Activated gamma-delta T cell treated with Interleukin-2 at 50 U/mL for 16 hours (primary cell): ENCODE measurements at places on chromosomes 1 and 21.
A peak's percentile ranks its signal among the peaks of the same experiment; 100 is the strongest.

DNA sequence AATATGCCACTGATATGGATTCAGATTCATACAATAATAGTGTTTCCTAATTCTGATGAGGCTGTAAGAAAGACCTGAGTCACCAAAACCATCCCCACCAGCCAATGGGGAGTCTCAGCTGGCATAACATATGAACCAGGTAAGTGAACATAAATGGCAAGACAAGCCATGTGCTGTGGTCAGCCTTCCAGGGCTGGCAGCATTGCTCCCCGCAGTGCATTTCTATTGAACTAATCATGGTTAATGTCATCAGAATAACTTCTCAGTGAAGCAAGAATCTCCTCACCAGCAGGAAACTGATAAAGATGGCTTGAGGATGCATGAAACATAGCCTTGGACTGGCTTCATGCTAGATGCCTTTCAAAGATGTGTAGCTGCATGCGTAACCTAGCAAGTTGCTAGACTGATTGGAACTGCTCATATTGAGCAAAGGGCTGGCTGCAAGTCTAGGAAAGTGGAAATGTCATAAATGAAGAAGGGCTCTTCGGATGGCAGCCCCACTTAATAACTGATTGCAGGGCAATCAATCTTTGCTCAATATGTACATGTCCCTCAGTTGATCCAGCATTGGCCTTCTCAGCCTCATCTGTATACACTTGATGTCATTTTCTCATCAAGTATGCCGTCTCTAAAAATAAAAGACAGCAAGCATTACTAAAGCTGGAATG, 88.0 kb downstream of the NTNG1 start:
- no peak for DNase-seq

- DNase-seq = no peak
Observed at GRCh38 chr1:197302775-197303174, 34.7 kb downstream of the CRB1 start.

DNA sequence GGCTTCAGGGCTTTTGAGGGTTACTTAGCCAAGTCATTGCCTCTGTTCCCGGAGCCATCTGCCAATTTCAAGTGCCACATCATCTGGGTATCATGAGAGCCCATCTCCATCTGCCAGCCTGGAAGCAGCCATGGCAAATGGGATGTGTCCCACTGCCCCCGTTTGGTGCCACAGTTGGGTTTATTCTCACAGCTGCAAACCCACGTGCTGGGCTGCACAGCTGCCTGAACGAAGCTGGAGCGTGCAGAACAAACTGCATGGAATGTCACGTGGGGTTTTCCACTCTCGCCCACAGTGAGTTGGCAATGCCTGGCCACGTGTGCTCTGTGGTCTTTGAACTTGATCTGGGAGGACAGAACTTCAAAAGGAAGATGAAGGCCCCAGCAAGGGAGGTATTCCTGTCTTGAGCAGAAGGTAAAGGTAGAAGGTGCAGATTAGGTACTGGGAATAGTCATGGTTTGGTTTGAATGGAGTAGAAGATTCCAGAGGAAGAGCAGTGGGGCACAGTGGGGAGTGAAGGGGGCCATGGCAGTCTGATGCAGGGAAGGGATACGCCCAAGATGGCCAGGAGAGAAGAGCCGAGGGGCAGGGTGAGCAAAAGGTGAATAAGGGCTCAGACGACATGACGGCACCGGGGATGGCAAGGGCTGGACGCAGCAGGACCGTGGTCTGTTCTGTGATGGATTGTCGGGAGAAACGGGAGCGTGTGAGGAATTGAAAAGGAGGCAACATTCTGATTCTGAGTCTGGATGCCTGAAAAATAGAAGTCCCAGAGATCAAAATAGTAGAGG, 222.0 kb downstream of the KAZN start:
- no peak for DNase-seq

GRCh38 chr1:159177272-159177907, 6.0 kb downstream of the CADM3 start:
- no peak for DNase-seq

GRCh38 chr1:156941675-156942074, 21.2 kb downstream of the LRRC71 start:
- DNase-seq = no peak

GRCh38 chr21:46457801-46458314, 833 bp upstream of the DIP2A start:
- peak; percentile 16 for DNase-seq

DNA sequence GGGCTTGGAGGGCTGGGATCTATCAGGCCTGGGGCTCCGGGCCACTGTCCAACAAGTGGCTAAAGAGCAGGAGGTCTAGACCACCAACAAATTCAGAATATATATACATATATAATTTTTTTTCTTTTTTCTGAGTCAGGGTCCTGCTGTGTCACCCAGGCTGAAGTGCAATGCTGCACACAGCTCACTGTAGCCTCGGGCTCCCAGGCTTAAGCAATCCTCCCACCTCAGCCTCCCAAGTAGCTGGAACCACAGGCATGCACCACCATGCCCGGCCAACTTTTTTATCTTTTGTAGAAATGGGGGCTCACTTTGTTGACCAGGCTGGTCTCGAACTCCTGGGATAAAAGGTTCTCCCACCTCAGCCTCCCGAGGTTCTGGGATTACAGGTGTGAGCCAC, 6.8 kb upstream of the LAPTM5 start:
- no peak for DNase-seq

- no peak for DNase-seq
Observed at GRCh38 chr1:184590163-184590750, 164.4 kb downstream of the EDEM3 start.

GRCh38 chr1:197200272-197200899, 53.9 kb upstream of the ASPM start:
- DNase-seq = no peak

DNA sequence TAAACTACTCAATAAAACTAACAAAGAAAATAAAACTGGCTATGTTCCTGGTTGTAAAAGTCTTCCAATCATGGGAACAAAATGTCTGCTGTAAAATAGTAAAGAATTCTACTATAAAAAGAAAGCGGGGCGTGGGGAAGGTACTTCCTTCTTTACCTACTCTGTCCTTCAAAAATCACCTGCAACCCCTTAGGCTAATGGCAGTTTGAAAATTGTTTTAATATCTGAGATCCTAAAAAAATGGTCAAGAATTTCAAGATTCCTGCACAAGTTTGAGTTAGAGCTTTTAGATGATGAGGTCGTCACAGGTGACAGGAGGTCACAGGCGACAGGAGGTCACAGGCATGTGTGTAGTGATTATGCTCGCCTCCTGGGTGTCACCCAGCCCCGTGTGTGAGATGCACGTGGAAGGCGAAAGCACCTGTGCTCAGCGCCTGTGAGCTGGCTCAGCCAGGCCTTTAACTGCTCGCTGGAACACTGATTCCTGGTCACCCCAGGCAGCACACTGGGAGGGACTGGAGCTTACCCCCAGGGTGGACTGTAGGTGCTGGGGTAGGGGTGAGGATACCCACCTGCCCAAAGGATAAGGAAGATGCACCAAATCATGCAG, 18.6 kb upstream of the TMPRSS2 start:
- DNase-seq = no peak

DNA sequence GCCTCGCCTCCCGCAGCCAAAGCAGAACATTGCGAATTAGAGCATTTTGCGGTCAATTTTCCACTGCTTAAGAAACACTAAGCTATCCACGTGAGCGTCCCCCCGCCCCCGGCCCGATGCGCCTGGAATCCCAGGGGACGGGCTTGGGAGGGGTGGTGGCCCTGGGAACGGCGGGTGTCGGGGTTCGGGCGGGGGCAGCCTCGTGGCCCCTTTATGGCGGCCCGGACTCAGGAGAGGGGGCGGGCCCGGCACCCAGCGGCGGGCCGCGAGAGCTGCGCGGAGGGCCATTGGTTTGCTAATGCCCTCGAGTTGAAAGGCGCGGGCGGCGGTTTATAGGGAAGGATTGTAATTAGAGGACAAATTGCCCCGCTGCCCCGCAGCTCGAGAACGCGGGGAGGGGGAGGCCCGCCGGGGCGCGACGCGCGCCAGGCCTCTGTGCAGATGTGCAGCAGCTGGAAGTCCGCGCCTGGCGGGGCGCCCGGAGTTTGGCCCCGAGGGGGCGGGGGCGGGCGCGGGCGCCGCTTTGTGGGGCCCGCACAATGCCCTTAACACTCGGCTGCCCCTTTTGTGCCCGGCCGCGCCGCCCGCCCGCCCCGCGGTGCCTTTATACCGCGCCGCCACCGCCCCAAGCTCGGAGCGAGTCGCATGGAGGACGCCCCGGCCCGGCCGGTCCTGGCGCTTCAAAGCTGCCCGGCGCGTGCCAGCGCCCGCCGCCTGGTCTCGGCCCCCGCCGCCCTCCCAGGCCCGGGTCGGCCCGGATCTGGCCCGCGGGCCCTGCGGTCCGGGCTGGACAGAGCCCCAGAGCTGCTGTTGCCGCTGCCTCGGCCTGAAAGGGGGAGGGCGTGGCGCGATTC, 1.9 kb upstream of the HES3 start:
- no peak for DNase-seq

GRCh38 chr1:218369688-218370511, 24.8 kb downstream of the TGFB2 start:
- no peak for DNase-seq

- DNase-seq = no peak
Observed at GRCh38 chr21:44952116-44952928, 12.5 kb downstream of the SLX9 start.
